ENCODE measurements at places on chromosomes 11 and 22.
A peak's percentile ranks its signal among the peaks of the same experiment; 100 is the strongest.

- DNase-seq = no peak
These were observed 2.4 kb upstream of the ZP1 start for GRCh38 chr11:60864856-60865513.

DNA sequence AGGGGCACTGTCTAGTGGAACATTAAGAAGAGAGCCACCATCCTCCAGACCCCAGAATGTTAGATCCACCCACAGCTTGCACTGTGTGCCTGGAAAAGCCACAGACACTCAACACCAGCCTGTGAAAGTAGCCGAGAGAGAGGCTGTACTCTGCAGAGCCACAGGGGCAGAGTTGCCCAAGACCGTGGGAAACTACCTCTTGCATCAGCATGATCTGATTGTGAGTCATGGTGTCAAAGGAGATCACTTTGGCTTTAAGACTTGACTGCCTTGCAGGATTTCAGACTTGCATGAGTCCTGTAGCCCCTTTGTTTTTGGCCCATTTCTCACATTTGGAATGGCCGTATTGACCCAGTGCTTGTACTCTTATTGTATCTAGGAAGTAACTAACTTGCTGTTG is 115.9 kb upstream of the CCDC179 start:
- DNase-seq = no peak

- no peak for DNase-seq
These were observed 14.2 kb upstream of the PPM1F start for GRCh38 chr22:21966643-21967516.

GRCh38 chr11:55661901-55662300 is at the start of gene OR4C6:
TSS of gene OR4C6 (plus strand) at chr11:55662201. CDS start at chr11:55665167, 2,966 bp downstream.
- no peak for DNase-seq

- no peak for DNase-seq
These were observed 180.6 kb downstream of the TBC1D22A start for GRCh38 chr22:46942799-46943785.

GRCh38 chr11:44622190-44622650 is 56.8 kb downstream of the CD82 start:
- peak; percentile 4 for DNase-seq

- no peak for DNase-seq
These were observed 36.7 kb upstream of the TFIP11 start for GRCh38 chr22:26548984-26549383.

Measured in activated CD4-positive, alpha-beta T cell treated with anti-CD3 and anti-CD28 coated beads for 1 hour (primary cell).